ENCODE measurements at places on chromosomes 12 and 14.

- no peak for DNase-seq
Observed at GRCh38 chr12:57839996-57840395, 6.5 kb downstream of the CTDSP2 start.

DNA sequence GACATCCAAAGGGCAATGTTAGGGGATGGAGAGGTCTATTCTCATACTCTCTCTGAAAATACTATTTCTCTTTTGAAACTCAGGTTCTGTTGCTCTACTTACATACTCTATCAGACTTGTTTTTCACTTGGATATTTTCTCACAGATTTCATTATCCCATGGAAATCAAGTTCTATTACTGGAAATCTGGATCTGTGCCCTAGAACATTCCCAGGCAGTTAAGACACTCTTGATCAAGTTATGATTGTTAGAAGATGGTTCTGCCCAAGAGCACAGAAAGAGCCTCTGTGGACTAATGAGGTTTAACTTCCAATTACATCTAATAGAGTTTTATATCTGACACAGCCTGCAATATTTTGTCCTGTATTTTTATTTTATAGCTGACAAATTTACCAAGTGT lies 591.0 kb upstream of the ATP2B1 start:
- DNase-seq = no peak

GRCh38 chr14:51168215-51168613 lies 71.8 kb upstream of the TMX1 start:
- DNase-seq = no peak

- no peak for DNase-seq
Observed at GRCh38 chr12:42679466-42679865, 89.9 kb upstream of the PRICKLE1 start.

DNA sequence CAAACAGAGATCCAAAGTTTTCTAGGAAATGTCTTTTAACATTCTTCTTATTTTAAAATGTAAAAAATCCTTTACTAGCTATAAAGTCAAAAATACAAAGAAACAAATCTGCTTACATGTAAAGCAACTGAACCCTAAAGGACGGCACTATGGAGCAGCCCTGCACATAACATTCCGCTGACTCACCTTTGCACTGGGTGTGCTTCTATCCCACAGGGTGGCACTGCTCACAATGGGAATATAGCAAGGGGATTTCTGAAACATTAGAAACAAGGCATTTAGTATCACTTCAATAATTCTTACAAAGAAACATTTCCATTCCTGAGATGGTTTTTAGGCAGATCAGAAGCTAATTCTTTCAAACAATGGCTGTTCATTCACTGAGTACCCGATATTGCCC lies 94.3 kb downstream of the C12orf42 start:
- peak; percentile 14 for DNase-seq

DNA sequence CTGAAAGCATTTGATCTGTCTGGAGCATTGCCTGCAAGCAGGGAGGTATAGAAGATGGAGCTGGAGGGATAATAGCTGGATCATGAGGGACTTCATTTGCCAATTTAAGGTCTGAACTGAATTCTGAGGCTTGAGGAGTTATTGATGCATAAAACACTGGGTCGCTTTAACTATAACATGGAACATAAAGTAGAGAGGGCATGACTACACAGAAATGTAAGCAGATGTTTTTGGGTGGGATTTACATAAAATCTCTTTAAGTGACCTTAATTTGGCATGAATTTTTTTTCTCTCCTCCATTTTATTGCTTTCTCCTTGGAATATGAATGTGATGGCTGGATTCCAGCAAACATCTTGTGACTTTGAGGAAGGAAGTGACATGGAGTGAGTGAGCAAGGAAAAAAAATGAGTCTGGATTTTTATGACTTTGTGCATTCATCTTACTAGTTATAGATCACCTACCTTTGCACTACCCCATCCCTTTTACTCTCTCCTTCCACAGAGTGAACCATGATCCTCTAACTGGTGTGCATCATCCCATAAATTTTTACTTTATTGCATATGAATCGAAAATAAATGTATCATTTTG lies 356.0 kb downstream of the DUSP6 start:
- DNase-seq = no peak
